Upper lobe of left lung (tissue), 6 donors: ENCODE measurements at places on chromosomes 4 and X. TPM values are rescaled to one million over a fixed set of nuclear protein-coding genes. Genes with fewer than 3 reads are reported as not detected.

DNA sequence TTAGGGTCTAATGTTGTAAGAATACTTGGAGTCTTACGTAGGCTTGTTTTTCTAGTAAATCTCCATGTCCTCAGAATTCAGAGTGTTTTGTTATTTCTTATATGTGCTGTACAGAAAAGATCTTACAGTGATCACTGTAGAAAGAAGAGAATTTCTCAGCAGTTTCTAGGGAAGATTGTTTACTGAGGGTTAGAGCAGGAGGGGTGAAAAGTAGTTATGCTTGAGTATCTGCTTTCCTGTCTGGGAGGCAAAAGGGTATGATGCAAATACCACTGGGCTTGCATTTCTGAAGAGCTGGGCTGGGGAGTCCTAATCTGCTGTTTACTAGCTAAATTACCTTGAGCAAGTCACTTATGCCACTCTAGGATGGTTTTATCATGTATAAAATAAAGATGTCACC lies 78.2 kb downstream of the BEND4 start:
- DNase-seq: no peak

DNA sequence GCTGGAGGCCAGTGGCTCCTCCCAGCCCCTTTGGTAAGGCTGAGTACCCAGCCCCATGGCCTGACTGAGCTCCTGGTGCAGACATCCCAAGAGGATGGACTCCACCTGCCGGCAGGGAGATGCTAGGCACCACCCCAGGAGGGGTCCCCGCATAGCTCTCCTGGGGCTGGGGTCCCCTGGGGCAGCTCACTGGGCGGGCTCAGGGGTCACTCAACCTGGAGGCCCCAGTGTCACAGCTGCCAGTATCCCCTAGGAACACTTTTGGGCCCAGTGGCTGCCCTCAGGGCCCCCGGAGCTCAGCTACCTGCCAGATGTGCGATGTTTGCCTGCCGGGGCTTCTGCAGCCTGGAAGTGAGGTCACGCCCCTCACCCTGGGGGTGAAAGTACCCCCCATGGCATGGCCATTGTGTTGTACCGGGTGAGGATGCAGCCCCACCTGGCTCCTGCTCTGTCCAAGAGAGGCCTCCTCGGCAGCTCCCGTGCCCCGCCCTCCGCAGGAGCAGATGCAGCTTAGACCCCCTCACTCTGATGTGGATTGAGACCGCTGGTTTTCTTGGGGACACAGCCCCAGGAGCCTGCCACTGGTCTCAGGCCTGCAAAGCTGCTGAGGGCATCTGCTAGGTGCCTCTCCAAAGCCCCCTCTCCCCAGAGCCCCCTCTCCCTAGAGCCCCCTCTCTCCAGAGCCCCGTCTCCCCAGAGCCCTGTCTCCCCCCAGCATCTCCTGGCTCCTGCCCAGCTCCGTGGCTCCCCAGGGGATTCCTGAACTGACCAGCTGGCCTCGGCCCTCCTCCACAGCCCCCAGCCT lies 6.7 kb upstream of the HGFAC start:
- DNase-seq: peak; percentile 61

GRCh38 chr4:78529569-78530209 lies 21.9 kb upstream of the ANXA3 start:
- no peak for DNase-seq

GRCh38 chr4:55561889-55562288 lies 15.2 kb upstream of the CLOCK start:
- no peak for DNase-seq

- DNase-seq: no peak
Measured at GRCh38 chr4:168886351-168886750, 123.7 kb downstream of the CBR4 start.

GRCh38 chr4:126448086-126448845 lies 1133.5 kb downstream of the FAT4 start:
- no peak for DNase-seq

DNA sequence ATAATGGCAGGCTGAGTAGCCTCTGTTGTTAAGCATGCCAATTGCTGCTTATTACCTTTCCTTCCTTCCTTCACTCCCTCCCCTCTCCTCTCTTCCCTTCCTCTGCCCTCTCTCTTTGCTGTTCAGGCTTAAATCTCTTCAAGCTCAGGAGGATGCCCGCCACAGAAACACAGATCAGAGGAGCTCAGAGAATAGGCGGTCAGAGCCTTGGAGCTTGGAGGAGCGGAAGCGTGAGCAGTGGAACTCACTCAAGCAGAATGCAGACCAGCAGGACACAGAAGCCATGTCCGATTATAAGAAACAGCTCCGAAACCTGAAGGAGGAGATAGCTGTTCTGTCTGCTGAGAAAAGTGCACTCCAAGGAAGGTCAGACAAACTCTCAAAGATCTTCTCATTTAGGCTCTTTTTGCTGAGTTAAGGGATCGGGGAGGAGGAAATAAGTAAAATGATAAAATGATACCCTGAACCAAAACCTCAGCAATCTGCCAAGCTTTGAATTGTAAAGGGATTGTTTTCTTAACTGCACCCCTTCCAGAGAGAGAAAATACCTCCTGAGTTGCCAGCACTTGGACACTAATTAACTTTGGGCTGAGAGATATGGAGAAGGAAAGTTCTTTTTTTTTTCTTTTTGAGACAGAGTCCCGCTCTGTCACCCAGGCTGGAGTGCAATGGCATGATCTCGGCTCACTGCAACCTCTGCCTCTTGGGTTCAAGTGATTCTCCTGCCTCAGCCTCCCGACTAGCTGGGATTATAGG lies 20.9 kb downstream of the SPATA18 start:
- no peak for DNase-seq

GRCh38 chrX:48025561-48025960 lies 18.8 kb downstream of the SPACA5 start:
- DNase-seq: peak; percentile 41

GRCh38 chrX:1212532-1212931 lies at the start of gene CRLF2:
Gene CRLF2 (minus strand): TSS chrX:1212649. CDS start chrX:1212634, 15 bp downstream.
- DNase-seq: no peak

- no peak for DNase-seq
Measured at GRCh38 chr4:73589261-73589847, 30.9 kb downstream of the RASSF6 start.

DNA sequence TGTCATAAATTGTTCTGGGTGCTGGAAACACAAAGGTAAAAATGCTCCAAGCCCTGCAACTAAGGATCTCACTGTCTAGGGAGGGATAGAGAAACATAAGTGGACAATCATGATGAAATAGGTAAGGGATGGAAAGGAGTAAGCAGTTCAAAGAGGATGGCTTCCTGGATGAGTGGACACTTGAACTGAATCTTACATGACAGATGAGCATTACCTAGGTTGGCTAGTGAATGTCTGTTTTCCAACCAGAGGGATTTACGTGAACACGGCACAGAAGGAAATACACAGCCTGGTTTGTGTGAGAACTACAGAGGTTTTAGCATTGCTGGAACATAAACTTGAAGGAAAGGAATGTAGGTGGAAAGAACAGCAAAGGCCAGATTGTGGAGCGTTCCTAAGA lies 150.2 kb upstream of the GALNT7 start:
- DNase-seq: no peak

Gene EMCN
- 14.7 TPM for total RNA-seq

Gene GIMD1
- not detected for total RNA-seq

Gene FAM149A
- 11.0 TPM for total RNA-seq

Gene RAB41
- not detected for total RNA-seq
